Stimulated activated CD8-positive, alpha-beta memory T cell treated with anti-CD3 and anti-CD28 coated beads, Interleukin-7, amount 100 ng/mL, for 1 hour (primary cell): ENCODE measurements at places on chromosomes 7 and 10.

DNA sequence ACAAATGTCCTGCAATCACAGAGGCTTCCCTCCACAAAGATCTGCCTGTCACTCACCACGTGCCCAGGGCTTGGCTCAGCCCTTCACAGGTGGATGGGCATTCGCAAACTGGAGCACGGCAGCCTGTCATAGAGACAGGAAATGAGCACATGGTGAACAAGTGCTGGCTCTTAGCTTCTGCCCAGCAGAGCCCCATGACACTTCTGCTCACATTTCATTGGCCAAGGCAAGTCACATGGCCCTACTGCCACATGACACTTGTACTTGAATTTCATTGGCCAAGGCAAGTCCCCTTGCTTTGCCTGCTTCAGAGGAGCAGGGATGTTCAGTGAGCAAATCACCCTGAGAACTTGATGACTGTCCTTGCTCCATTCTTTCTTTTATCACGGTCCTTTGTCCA lies 110.8 kb upstream of the PPP2R2D start:
- no peak for DNase-seq

- DNase-seq, result no peak
These were observed 247.3 kb downstream of the GATA3 start for GRCh38 chr10:8301831-8302230.

- no peak for DNase-seq
These were observed 28.1 kb upstream of the NAMPT start for GRCh38 chr7:106312906-106313305.

DNA sequence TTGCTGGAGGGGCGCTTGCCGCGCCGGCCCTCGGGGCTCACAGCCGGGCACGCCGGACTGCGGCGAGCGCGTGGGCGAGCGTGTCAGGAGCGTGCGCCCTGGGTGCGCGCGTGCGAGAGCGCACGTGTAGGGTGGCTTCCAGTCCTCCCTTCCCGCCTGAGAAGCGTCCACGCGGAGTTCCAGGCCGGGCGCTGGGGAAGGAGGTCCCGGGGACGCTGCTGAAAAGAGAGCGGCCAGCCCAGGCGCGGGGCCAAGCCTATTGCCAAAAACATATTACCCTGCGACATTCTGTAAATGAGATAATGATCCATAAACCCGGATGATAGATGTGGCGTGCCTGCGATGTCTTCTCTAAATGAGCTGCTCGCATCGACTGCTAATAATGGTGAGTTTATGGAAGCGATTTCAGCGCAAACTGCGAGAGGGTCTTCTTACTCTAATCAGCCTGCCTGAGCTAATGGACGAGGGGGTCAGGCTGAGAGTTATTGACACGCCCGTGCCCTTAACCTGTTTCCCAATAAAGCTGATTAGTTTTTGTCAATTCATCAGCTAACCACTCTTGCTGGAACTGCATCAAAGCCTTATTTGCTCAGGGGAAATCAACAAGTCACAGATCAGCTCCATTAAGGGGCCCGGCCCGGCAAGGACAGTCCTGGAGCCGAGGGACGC lies 8.0 kb upstream of the MNX1 start:
- no peak for DNase-seq

GRCh38 chr7:68176974-68177373 lies 1180.3 kb downstream of the TYW1 start:
- DNase-seq, result no peak

DNA sequence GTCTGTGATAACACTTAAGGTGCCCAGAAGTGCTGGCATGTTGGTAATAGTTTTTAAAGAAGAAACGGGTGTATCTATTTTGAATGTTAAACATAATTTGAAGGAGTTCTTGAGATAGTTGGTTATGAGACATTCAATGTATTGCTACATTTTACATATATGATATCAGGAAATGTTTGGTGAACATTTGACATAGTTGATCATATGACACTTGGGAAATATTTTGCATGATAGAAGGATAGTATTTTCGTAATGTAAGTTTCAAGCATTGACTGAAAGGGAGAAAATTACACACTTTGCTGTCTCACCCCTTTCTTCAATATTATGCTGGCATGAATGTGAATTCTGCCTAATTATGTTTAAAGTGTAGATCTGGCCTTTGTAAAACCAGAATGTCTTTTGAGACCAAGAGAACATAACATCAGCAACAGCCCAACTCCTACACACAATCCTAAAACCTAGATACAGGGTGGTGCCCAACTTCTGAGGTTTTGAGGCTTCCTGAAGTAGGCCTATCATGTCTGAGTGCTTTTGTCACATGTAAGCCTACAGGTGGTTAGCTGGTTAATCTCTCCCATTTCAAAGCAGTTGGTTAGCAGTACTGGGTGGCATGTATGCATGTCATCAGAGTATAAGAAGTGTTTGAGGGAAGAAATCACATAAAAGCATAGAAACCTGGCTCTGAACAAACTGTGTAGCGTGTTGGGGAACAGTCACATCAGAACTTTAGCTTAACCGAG lies 2.1 kb downstream of the ADD3 start:
- no peak for DNase-seq

GRCh38 chr7:7214398-7215347 lies 32.3 kb downstream of the C1GALT1 start:
- DNase-seq, result no peak

- DNase-seq, result no peak
These were observed 16.2 kb downstream of the CTBP2 start for GRCh38 chr10:125144206-125144605.

DNA sequence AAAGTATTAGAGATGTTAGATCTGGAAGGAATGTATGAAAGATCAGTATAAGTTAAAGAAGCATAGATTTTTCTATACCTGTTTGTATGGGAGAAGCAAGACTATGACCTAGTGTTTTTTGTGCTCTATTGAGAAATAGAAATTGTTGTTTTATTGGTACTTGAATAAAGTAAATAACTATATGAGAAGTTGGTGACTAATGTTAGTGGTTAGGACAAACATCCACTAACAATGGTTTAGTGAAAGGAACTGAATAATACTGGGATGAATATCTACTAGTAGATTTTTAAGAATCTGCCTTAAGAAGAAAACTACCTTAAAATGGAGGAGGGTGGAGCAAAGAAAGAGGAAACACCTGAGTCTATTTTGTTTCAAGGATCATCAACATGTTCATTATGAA lies 521.1 kb upstream of the POT1 start:
- DNase-seq, result no peak

GRCh38 chr10:1324903-1325302 lies 268.7 kb downstream of the WDR37 start:
- DNase-seq, result no peak

GRCh38 chr10:14724931-14725330 lies 49.8 kb downstream of the FAM107B start:
- no peak for DNase-seq

DNA sequence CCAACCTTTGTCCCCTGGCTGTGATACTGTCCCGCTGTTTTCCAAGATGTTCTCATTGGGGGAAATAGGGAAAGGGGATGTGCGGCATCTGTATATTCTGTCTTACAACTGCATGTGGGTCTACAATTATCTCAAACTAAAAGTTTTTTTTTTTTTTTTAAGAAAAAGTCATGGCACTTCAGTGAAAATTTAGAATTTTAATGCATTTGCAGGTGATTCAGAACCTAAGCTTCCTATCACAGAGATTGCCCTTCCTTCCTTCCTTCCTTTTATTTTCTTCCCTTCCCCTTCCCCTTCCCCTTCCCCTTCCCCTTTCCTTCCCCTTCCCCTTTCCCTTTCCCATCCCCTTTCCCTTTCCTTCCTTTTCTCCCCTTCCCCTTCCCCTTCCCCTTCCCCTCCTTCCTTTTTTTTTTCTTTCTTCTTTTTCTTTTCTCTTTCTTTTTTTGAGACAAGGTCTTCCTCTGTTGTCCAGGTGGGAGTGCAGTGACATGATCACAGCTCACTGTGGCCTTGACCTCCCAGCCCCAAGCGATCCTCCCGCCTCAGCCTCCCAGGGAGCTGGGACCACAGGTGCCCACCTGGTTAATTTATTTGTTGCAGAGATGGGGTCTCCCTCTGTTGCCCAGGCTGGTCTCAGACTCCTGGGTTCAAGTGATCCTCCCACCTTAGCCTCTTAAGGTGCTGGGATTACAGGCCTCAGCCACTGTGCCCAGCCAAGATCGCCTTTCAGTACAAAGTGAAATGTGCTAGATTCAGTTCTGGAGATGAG lies 32.0 kb downstream of the JAKMIP3 start:
- DNase-seq, result no peak

GRCh38 chr7:32075612-32076011 lies 5.4 kb upstream of the PDE1C start:
- no peak for DNase-seq

GRCh38 chr10:108338146-108338545 lies 1173.6 kb upstream of the SORCS1 start:
- DNase-seq, result no peak

GRCh38 chr10:130968964-130969363 lies 342.6 kb downstream of the TCERG1L start:
- no peak for DNase-seq

DNA sequence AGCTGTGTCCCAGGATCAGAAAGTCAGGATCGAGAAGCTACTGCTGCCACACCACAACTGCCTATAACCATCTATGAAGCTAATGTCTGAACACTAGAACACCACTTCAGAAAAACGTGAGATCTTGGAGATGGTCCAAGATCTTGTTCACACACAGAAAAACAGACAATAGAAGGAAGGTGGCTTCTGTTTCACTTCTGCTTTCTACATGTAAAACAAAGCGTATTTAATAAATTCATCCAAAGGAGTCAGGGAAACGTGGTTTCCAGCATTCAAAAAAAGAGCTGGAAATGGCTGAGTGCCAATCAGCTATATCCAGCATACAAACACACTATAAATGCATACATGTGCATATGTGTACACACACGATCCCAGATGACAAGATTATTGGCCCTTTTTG lies 70.2 kb upstream of the CCDC71L start:
- DNase-seq, result no peak

GRCh38 chr7:101688183-101688831 lies 59.2 kb upstream of the MYL10 start:
- DNase-seq, result peak; percentile 68

DNA sequence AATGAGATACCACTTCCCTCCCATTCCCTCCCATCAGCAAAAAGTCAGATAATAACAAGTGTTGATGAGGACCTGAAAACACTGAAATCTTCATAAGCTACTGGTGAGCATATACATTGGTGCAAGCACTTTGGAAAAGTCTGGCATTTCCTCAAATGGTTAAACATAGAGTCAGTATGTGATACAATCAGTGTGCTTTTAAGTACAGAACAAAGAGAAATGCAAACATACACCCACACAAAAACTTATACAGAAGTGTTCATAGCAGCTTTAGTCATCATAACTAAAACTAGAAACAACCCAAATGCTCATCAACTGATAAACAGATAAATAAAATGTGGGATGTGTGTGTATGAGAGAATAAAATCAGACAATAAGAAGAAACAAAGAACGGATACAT lies 261.9 kb downstream of the ELMO1 start:
- DNase-seq, result no peak
